Activated CD4-positive, alpha-beta T cell treated with anti-CD3 and anti-CD28 coated beads, Interleukin-2, amount 50 U/mL, for 16 hours (primary cell): ENCODE measurements at places on chromosomes 11 and 22.

DNA sequence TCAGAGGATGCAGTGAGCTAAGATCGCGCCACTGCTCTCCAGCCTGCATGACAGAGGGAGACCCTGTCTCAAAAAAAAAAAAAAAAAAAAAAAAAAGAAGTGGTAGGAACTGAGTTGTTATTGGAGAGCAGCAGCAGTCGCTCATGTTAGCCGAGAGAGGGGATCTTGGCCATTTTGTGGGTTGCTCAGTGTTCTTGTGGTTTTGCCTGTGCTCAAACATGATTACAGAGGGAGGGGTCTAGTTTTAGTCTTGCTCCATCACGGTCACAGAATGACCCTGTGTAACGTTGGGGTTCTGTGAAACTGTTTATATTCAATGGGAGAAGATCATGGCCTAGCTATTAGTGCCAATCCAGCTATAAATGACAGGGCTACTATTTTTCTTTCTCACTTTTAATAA, 1.9 kb downstream of the DPAGT1 start:
- DNase-seq, result no peak

DNA sequence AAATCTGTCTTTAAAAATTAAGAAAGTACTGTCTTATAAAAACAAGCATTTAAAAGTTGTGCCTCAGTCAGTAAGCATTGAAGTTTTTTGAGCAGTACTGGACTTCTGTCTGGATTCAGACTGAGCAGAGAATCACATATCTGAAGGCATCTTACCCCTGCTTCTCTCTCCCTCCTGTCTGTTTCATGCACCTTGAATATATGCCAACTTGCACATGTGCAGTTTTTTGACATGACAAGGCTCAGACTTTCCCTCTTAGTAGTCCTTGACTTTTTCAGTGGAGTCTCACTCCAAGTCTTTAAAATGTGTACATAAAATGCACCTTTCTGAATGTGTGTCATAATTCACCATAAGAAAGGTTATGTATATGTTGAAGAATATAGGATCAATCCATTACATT, 19.8 kb downstream of the SPECC1L start:
- DNase-seq, result no peak

GRCh38 chr11:59178402-59178801, 6.5 kb downstream of the DTX4 start:
- DNase-seq, result no peak

- no peak for DNase-seq
These were observed 462.4 kb downstream of the RAB38 start for GRCh38 chr11:87712802-87713202.

DNA sequence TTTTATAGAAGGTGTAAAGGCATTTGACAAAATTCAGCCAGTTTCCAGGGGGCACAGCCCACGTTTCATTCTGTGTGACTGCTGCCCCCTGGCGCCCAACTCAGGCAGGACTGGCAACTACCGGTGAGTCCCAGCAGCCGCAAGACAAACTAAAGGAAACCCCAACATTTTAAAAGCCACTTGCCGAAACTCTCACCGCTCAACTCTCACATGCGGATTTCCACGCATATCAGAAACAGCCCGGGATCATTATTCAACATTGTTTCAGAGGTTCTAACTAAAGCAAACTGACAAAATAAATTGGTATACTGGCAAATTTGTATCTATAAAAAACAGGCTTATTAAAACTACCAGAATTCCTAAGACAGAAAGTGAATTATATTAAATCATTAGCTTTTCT, 48.2 kb downstream of the MORC2 start:
- peak; percentile 80 for DNase-seq

- DNase-seq, result no peak
These were observed 180.0 kb downstream of the CTTN start for GRCh38 chr11:70578371-70578770.
